ENCODE measurements at places on chromosomes 13 and 19.

DNA sequence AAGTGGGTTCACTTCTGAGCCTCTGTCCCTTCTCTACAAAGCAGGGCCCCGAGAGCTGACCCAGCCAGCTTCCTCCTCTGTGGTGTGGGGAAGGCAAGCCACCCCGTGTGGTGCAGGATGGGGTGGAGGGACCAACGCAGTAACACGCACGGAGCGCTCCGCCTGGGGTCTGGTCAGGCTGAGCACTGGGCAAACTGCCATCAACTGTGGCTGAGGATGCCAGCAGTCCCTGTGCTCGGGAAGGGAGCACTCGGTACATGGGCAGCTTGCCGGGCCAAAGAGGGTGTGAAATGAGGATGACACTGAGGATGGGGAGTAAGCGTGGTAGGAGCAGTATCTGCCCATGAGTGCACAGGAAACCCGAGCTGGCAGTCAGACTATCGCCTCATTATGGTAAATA lies 7.6 kb upstream of the GMIP start:
- DNase-seq = no peak

GRCh38 chr13:88005188-88005587 lies 334.0 kb downstream of the SLITRK5 start:
- no peak for DNase-seq

GRCh38 chr19:36747750-36748149 lies 24.9 kb downstream of the ZNF850 start:
- no peak for DNase-seq

- DNase-seq = no peak
These were observed 15.9 kb upstream of the EPHX3 start for GRCh38 chr19:15248106-15248505.

DNA sequence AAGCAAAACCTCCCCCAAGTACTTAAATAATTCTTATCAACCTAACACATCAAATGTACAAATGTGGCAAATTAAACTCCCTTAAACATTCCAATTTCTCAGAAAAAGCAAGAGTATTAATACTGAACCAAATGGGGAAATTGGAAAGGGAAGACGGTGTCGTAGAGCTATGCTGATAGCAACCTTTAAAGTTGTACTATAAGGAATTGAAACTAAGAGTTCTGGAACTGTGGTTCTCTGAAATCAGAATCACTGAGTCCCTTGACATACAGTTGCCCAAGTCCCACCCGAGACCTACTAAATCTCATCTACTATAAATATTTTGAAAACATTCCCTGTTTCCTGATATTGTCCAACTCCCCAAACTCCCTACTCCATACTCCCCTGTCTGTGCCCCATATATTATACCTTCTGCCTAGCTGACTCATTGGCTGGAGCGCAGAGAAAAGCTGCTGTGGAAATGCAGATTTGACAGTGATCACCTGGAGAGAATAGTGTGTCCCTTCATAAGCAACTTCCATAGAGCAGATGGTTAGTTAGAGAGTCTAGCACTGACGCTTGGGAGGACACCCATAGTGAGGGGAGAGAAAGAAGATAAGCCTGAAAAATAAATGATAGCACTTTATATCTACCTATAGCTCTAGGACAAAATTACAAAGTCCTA lies 51.4 kb upstream of the ITM2B start:
- no peak for DNase-seq

DNA sequence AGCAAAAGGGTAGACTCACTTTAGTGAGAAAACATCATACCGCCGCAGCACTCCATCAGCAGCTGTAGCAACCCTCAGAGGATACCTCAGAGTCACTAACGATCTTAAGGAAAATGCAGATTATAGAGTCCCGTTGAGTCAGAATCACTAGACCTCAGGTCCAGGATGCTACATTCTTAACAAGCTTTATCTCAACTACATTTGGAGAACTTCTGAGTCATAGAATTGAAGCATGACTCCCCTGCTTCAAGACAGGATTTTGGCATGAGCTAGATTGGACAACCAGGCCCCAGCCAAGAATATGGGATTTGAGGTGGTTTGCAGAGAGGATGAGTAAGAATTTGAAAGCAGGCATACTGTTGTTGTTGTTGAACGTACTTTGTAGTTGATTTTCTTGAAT lies 118.9 kb upstream of the UBL3 start:
- DNase-seq = no peak

DNA sequence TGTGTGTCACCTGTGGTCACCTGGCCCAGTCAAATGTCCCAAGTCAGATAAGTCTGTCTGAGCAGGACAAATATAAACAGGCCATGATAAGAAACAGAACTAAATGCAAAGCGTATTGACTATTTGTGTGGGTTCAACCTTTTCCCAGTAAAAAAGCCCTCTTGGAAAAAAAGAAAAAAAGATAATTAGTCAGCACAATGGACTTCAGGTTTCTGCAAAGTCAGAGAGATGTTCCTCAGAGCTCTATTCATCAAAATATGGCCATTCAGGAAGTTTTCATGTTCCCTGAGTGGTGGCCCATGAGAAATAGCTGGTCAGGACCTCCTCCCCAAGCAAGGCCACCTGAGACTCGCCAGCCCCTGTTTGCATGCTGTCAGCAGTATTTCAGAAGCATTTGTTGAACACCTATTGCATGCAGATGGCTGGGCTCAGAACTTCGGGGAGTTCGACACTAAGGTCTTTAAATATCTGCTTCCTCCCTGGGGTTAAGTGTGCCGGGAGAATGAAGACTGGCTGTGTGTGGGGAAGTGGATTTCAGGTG lies 2.7 kb downstream of the FFAR3 start:
- DNase-seq = no peak

- DNase-seq = no peak
These were observed 655.5 kb downstream of the PCDH9 start for GRCh38 chr13:66574606-66575005.

- DNase-seq = no peak
These were observed 327.3 kb downstream of the ATP8A2 start for GRCh38 chr13:25699056-25699455.

- no peak for DNase-seq
These were observed 841 bp upstream of the ZNF223 start for GRCh38 chr19:44050740-44051649.

GRCh38 chr19:34712395-34713261 lies 21.4 kb upstream of the ZNF181 start:
- no peak for DNase-seq

- DNase-seq = peak; percentile 65
These were observed 38.8 kb upstream of the GATAD2A start for GRCh38 chr19:19366434-19367396.

DNA sequence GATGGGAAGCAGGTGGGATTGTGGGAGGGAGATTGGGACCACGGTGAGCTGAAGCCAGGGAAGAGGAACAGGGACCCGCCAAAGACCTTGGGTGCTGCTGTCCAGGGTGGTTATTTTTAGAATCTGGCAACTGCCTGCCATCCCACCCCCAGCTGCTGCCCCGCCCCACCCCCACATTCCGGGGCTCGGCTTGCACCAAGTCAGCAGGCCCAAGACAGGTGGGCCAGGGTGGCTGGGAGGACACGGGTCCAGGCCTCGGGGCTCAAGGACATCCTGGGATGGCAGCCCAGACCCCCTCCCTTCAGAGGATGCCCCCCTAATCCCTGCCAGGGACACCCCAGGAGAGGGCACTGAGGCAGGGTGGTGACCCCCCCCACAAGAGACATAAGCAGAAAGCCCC lies 827 bp downstream of the CKM start:
- DNase-seq = no peak

- DNase-seq = no peak
These were observed 26.8 kb downstream of the COL4A2 start for GRCh38 chr13:110333837-110334236.

GRCh38 chr19:58563034-58563573 lies 4.7 kb upstream of the UBE2M start:
- DNase-seq = peak; percentile 42

GRCh38 chr13:44903574-44903985 lies 85.7 kb downstream of the NUFIP1 start:
- DNase-seq = no peak

GRCh38 chr13:64369121-64369520 lies 2861.0 kb downstream of the PCDH9 start:
- DNase-seq = no peak

GRCh38 chr19:54523403-54523802 lies 20.8 kb downstream of the LAIR2 start:
- no peak for DNase-seq

DNA sequence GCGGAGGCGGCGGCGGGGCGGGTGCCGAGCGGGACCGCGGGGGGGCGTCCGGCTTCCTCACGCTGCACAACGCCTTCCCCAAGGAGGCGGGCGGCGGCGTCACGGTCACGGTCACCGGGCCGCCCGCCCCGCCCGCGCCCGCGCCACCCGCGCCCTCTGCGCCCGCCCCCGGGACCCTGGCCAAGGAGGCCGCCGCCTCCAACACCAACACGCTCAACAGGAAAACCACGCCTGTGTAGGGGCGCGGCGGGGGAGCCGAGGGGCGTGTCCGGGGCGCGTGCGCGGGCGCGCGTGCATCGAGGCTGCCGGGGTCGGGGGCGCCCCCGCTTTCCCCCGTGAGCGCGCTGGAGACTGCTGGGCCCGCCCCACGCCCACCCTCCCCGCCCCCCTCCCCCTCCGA lies 8.8 kb upstream of the CACNG6 start:
- DNase-seq = no peak

DNA sequence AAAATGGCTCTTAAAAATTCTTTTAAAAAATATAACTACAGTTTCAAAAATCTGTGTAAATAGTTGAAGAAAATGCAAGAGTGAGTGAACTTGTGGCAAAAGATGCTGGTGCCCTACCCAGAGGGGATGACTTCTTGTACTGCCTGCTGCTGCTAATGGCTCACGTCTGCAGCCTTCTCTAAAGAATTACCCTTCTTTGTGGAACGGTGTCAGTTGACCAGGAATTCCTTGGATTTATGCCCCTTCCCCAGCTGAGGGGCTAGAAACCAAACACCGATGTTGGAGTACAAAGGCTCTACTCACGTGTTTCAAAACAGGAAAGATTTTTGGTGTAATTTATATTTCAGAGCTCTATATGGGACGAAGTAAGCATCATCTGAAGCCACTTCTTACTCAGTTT lies 1582.8 kb downstream of the OLFM4 start:
- DNase-seq = no peak

GRCh38 chr13:101292711-101293110 lies 123.6 kb downstream of the NALCN start:
- no peak for DNase-seq

DNA sequence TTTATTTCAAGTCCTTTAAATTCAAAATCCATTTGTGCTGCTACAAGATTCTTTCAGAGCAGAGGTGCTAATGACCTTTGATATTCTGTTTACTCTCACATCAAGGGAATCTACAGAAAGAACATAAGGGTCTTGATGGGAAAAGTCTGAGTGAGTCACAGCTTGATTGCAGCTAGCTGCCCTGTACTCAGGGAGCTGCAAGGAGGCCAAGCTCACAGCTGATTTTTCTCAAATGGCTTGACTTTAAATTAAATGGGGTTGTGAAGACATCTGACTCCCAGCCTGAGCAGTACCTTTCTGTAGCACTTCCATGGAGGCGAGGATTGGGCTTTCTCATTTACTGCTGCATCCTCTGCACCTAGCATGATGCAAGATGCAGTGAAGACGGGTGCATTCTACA lies 62.5 kb downstream of the RAP2A start:
- DNase-seq = no peak

GRCh38 chr13:59677966-59678814 lies 485.5 kb downstream of the DIAPH3 start:
- no peak for DNase-seq

DNA sequence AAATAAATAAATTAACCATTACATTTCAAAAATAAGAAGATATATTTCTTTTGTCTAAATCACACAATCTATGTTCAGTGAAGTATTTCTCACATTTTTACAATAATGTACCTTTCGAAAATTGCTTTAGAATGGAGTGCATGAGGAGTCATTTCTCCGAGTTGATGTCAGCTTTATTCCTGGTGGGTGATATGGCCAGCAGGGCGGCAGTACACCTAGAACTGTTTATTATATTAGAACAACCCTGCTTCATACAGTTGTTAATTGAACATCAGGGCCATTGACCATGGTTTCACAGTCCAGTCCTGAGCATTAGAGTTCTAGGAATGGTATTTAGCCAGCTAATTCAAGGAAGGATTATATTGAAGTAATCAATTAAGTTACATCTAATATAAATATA lies 696.3 kb upstream of the SLC10A2 start:
- no peak for DNase-seq

- no peak for DNase-seq
These were observed 396.9 kb upstream of the SLITRK1 start for GRCh38 chr13:84279166-84279565.

- DNase-seq = no peak
These were observed 13.2 kb downstream of the KLK5 start for GRCh38 chr19:50939596-50939995.

- DNase-seq = peak; percentile 4
These were observed 2.4 kb downstream of the CD320 start for GRCh38 chr19:8305798-8306197.

GRCh38 chr19:55386493-55386971 lies 800 bp downstream of the RPL28 start:
- DNase-seq = no peak

DNA sequence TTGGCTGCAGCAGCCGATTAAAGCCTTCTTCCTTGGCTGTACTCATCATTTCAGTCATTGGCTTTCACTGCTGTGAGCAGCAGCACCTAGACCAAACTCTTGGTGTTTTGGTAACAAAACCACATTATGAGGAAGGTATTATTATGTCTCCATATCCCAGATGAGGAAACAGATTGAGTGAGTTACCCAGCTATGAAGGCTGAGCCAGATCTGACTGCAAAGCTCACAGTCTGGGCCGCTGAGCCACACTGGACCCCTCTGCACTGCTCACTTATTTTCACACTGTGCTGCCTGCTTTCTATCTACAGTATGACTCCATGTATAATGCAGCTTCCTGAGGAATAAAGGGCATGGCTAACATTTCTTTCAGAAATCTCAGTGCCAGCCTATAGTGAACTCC lies 24.5 kb downstream of the CRYL1 start:
- no peak for DNase-seq

- no peak for DNase-seq
These were observed 280.3 kb upstream of the KLF12 start for GRCh38 chr13:74414458-74414857.

DNA sequence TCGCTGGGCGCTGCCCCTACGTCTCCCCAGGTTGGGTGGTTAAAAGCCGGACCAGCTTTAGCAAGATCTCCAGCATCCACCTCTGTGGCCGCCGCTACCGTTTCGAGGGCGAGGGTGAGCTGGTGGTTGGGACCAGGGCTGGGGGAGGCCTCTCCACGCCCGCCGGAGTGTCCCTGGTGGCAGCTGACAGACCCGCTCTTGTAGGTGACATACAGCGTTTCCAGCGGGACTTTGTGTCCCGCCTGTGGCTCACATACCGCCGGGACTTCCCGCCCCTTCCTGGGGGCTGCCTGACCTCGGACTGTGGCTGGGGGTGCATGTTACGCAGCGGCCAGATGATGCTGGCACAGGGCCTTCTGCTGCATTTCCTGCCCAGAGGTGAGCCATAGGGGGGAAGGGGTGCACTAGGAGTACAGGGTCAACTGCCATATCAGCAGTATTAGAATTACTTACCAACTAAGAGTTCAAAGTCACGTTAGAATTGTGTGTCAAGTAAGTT lies 1.1 kb downstream of the ATG4D start:
- no peak for DNase-seq

- DNase-seq = no peak
These were observed 10.2 kb upstream of the SUPT20H start for GRCh38 chr13:37069597-37070103.

- no peak for DNase-seq
These were observed 21.3 kb downstream of the CNFN start for GRCh38 chr19:42368765-42369164.

- no peak for DNase-seq
These were observed 2.8 kb downstream of the ZNF536 start for GRCh38 chr19:30374865-30375552.

GRCh38 chr13:60584976-60585375 lies 188.0 kb downstream of the TDRD3 start:
- DNase-seq = no peak
